Tongue (tissue), 3 donors: ENCODE measurements at places on chromosomes 1 and 21. TPM values are rescaled to one million over a fixed set of nuclear protein-coding genes. Genes with fewer than 3 reads are reported as not detected.
A peak's percentile ranks its signal among the peaks of the same experiment; 100 is the strongest.

DNA sequence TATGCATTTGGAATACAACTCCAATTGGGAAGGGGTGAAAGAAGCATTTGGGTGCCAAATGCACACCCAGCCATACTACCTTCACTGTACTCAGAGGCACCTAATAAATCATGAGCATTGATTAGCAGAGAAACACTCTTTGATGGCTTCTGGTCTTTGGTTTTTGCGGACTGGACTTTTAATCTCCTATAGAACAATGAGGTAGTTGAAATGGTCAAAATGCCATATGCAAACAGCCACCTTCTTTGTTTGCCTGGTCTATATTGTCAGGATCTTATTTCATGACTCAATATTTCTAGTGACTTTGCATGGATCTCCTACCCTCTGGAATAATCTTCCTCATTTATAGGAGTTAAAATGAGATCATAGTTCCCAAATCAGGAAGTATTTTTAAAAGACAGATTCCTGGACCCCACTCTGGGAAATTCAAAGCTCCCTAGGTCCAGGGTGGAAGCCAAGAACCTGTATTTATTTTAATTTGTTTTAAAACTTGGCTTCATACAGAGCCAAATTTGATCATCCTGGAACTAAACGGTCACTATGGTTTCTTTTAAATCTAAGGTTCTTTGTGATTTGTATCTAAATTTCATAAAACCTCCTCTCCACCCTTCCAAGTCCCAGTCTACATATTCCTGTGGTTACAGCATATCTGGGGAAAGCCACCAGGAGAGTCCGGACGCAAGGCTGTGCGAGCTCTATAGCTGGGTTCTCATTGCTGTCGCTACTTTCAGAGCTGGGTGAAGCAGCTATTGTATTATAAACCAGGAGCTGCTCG lies 8.7 kb downstream of the FAM3B start:
- peak; percentile 65 for DNase-seq

DNA sequence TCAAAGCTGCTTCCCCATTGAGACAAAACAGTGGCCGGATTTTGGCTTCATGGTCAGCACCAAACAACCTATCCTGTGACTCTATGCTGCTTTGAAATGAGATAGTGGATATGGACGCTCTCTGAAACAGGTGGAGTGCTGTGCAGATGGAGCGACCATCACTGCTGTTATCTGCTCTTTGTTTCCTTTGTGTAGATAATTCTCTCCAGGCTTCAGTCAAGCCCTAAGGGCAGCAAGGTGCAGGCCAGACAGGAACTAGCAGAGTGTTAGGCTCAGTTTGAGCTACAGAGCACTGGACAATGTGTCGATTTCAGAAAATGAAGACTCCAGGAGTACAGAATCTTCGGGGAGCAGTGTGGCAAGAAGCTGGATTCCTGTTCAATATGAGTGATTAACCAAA lies 4.8 kb upstream of the IRF6 start:
- DNase-seq, result no peak

DNA sequence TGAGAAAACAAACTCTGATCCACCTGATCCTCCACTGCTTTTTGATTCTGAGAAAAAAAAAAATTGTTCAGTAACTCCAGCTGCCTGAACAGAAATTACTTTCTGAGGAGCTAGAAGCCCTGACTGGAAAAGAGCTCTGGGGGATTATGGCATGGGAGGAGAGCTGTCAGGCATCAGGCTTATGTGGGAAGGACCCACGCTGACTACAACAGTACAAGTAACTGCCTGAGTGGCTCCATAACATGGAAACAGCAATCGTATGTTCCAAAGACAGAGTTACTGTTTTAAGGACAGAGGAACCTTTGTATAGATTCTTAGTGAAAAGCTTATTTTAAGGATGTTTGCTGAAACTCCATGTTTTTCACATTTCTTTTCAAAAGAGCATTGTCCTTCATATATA lies 1.2 kb upstream of the ANGPTL7 start:
- DNase-seq, result peak; percentile 66

DNA sequence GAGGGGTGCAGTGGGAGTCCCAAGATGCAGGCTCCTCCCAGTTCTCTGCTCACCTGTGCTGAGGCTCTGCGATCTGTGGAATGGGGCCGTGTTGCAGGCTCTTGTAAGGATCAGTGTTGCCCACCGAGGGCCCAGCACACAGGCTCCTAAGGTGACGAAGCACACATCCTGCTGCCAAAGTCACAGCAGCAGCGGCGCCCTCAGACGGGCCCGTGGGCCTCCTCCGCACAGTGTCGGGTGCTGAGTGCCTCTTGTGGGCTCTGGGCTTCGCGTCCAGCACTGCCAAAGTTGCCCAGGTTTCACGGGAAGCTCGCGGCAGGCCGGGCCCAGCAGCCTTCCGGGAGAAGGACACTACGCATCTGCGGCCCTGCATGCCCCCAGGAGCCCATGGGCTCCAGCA lies 72.1 kb upstream of the ABCG1 start:
- DNase-seq, result no peak

GRCh38 chr1:68442822-68443556 lies 6.8 kb downstream of the RPE65 start:
- DNase-seq, result peak; percentile 36

SLC22A15 gene
- total RNA-seq, result 3.6 TPM

DNA sequence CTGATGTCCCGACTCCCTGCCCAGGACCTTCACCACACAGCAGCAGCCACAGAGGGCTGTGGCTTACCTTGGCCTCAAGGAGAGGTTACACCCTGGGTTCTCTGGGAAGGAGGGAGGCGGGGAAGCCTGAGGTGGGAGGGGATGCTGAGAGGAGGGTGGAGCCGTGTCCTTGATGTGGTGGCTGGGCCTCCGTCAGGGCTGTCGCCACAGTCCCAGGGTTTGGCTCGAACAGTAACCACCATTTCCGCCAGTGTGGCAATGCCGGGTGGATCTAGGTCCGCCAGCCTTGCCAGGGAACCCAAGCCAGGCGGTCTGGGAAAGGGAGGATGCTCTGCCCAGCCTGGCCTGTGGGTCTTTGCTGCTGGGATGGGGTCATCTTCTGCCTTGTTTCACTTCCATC lies 18.4 kb upstream of the CDCA8 start:
- DNase-seq, result no peak

DNA sequence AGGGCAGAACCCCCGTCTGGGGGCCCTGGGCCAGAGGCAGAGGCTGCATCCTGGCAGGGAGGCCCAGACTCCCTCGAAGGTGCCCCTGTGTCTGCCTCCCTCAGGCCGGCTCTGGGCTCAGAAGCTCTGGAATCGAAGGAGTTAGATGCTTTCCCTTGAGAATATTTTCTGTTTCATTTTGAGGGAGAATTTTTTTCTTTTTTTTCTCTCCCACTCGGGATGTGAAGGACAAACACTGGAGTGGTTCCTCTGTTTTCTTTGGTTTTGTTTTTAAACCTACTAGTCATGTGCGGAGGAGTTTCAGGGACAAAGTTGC lies 44.7 kb downstream of the PRDM16 start:
- no peak for DNase-seq

GRCh38 chr1:160850993-160851392 lies 11.7 kb downstream of the CD244 start:
- no peak for DNase-seq

GRCh38 chr1:36715797-36716196 lies 233.1 kb upstream of the CSF3R start:
- no peak for DNase-seq

ADGRL4 gene
- total RNA-seq, result 18.5 TPM

GRCh38 chr1:237183963-237184540 lies 142.1 kb downstream of the RYR2 start:
- DNase-seq, result no peak

ALX3 gene
- not detected for total RNA-seq

- DNase-seq, result no peak
Observed at GRCh38 chr1:61523229-61523628, 201.7 kb downstream of the TM2D1 start.

TMEM51 gene
- total RNA-seq, result 4.4 TPM

RIPPLY3 gene
- 0.72 TPM for total RNA-seq

S100A11 gene
- total RNA-seq, result 36.0 TPM

DNA sequence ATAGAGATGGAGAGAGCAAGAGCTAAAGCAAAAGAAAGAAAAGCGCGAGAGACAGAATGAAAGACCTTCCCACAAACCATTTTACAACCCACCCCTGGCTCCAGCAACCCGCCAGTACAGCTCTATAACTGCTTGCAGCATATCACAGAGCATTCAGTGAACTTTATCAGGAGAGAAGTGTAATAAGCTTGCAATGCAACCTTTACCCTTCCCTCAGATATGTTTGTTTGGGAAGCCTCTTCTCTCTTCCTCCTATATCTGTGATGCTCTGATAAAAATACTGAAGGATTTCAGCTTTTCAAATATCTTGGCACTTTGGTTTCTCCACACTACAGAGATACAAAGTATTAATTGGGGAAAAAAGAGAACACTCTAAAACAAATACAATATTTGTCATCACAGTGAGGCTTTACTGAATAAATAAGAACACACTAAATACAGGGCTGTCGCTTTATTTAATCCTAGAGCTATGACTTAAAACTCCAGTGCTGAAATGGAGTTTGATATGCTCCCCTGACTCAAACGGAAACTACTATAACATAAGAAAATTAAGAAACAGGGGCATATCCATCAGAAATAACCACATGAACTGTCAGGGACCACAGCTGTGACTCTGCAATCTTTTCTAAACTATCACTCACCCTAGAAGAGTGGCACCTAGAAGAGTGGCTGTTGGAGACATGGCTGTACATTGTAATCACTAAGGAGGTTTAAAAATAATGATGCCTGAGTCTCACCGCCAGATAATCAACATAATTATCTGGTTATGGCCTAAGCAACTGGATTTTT lies 6.7 kb downstream of the CRP start:
- no peak for DNase-seq

DNA sequence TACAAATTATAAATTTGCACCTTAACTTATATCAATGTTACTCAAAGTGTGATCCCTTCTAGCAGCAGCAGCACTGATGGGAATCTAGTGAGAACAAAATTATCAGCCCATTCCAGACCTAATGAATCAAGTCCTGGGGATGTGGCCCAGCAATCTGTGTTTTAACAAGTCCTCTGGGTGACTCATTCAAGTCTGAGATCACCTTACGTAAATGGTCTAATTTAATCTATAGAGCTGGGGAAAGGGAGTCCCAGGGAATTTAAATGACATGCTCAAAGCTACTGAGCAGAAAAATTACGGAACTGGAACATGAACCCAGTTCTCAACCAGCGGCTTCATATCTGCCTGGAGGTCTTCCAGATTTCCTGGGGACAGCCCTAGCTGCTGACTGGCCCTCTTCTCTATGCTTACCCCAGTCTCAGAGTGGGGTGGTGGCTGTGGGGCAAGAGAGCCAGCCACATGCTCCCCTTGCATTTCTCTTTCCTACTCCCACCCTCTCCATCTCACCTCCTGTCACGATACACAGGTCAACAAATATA lies 220.0 kb downstream of the TM2D1 start:
- DNase-seq, result no peak

DNA sequence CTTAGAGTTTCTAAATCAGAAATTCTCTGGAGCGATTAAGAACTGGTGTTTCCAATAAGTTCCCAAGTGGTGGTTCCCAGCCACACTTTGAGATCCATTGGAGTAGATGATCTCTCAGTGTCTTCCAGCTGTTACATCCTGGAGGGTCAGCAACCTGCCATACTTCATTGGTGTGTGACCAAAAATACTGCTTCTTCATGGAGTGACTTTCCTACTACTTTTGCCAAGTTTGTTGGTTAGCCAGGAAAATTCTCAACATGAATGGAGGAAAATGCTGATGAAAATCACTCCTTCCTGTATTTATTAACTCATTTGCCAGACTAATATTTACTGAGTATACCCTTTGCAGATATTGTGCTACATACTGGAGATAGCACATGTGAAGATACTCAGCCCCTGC lies 186.1 kb downstream of the FGGY start:
- DNase-seq, result no peak

GRCh38 chr1:220315070-220315839 lies 43.0 kb upstream of the RAB3GAP2 start:
- DNase-seq, result no peak
